ENCODE measurements at places on chromosomes 6 and 20.
A peak's percentile ranks its signal among the peaks of the same experiment; 100 is the strongest.

GRCh38 chr6:124872361-124873065 is 89.7 kb upstream of the RNF217 start:
- DNase-seq: peak; percentile 4

- DNase-seq: peak; percentile 52
Measured at GRCh38 chr20:37992802-37993409, 40.4 kb downstream of the TTI1 start.

DNA sequence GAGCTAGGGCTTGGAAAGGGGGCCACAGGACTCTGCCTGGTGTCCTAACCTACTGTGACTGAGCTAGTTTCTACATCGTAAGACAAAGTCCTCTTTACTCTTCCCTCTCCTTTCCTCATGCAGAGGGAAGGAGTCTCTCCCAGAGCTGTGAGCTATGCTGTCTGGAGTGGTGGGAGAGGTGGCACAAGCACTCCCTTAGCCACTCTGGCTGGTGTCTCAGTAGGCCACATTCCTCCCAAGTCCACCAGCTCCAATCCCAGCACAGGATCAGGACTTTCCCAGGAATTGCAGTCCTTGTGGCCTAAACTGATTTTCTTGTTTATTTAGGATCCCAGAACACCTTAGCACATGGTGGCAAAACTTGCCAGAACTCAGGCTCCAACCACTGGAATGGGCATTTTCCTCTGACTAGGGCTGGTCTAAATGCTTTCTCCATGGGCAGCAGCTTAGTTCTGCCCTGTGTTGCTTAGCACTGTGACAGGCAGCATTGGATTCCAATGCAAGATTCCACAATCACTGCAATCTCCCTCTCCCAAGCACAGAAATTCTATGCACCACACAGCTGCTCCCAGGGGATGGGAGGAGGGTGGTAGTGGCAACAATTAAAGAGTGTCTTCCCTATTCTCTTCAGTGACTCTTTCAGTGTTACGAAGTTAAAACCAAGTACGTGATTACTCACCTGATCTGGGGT is 733.3 kb downstream of the HACE1 start:
- DNase-seq: no peak

DNA sequence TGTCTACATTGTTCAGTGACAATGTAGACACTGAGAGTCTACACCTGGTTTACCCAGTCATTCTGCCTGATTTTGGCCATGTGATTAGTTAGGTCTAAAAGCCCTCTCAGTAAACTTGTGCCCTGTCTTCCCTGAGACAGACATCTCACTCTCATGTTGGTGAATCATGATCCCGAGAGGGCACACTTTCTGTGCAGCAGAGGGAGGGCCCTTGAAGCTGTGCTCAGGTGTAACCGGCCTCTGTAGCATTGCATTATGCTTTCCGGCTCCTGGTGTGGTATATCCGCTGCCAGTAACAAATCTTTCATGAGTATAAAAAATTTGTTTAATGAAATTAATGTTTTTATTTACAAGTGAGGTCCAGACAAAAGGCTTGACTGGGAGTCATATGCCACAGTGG is 85.0 kb downstream of the RALGAPA2 start:
- no peak for DNase-seq

DNA sequence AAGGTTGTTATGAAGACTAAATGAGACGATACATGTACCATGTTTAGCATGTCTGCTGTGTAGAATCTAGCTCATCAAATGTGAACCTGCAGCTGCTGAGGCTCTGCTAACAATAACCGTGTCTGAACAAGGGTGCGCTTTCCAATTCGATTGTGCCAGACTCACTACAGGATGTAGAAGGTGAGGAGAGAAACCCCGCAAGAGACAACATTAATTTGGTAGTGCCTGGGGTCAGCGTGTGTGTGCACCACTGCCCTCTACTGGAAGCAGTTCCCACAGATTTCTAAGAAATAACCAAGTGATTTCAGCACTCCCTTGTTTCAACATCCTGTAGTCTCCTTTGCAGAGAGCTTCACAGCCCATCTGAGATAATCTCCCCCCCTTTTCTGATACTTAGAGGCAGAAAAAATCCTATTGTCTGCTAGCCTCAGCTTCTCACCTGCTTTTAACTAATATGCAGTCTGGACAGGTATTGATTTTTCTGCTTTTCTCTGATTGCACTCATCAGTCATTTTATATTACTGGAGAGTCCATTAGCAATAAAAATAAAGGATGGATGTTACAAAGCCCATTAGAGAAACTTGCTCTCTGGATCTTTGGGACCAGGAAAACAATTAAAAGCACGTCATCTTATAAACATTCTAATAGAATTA is 96.7 kb upstream of the BACH2 start:
- DNase-seq: peak; percentile 72

- DNase-seq: no peak
Measured at GRCh38 chr20:56859039-56859800, 230.1 kb downstream of the TFAP2C start.

DNA sequence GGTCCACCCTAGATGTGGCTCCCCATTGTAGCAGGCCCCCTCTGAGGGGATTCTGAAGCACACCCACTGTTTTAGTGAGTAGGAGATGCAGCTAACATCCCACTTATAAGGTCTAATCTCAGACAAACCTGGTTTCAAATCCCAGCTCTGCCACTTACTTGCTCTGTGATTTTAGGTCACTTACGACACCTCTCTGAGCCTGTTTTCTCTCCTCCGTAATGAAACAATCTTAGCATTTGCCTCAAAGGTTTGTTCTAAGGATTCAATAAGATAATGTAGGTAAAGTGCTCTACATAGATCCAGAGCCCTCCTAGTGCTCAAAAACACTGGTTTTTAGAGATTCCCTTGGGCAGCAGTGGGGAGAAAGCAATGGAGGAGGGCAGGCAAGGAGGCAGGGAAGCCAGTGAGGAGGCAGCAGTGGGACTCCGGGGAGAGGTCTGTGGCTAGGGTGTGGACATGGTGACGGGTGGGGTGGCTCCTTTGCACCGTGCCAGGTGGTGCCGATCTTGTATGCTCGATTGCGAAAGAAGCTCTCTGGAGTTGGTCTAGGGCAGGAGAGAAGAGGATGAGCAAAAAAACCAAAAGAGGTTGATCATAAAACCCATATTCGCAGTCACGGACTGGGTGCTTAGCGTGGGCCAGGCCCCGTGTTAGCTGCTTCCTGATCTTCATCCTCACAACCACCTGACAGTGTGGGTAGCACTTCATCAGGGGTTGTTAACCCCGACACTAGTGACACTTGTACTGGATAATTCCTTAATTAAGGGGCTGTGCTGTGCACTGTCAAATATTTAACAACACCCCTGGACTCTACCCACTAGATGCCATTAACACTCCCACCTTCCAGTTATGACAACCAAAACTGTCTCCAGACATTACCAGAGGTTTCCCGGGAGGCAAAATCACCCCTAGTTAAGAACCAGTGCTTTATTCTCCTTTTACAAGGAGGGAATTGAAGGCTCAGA is 16.8 kb upstream of the PTGIS start:
- no peak for DNase-seq

GRCh38 chr6:33807606-33808005 is 3.8 kb upstream of the MLN start:
- DNase-seq: no peak

GRCh38 chr20:17525650-17526049 is 5.5 kb downstream of the BFSP1 start:
- DNase-seq: peak; percentile 63

DNA sequence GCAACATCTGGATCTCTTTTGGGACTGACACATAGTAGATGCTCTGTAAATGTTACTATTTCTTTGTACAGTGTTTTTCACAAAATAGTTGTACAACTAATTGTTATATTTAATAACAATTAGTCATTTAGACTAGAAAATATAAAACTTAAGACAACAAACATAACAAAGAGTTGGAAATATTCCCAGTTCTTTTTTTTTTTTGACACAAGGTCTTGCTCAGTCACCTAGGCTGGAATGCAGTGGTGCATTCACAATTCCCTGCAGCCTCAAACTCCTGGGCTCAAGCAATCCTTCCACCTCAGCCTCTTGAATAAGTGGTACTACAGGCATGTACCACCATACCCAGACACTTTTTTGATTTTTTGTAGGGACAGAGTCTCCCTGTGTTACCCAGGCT is 105.8 kb downstream of the UTRN start:
- no peak for DNase-seq

- DNase-seq: no peak
Measured at GRCh38 chr6:64721865-64722264, 985.2 kb downstream of the EYS start.

- DNase-seq: peak; percentile 71
Measured at GRCh38 chr6:125153391-125154117, at the start of gene TPD52L1. TSS of gene TPD52L1 (plus strand) at chr6:125153773. CDS start at chr6:125153952, 179 bp downstream.

- DNase-seq: no peak
Measured at GRCh38 chr20:63411898-63412631, 50.9 kb upstream of the CHRNA4 start.

DNA sequence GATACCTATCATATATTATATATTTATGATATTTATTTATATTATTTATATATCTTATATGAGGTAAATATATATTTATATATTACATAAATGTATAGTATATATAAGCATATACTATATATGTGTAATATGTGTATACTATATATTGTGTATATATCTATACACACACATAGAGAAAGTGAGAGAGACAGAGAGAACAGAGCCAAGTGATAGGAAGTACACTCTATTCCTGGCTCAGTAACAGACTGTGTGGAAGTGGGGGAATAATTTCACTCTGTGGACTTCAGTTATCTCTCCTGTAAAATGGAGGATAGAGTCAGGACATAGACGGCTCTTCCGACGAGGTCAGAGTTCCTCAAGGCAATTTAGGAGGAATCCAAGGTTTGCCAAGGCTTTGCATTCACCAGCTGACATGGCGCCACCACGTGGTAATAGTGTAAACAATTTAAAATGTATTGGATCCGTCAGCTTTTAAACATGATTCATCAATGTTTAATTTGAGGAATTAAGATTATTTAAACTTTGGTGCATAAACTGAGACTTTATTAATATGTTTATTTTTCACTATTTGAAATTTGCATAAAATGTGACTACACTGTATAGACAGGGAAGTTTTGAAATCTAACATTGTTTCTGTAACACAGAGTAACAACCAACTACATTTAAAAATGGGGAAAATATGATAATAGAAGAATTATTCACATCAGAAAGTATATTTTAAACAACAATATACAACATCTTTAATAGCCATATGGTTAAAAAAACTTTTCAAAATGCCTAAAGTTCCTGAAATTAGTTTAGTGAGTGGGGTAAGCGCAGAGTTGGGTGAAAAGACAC is 75.4 kb upstream of the TMEM244 start:
- DNase-seq: peak; percentile 65

- DNase-seq: no peak
Measured at GRCh38 chr6:73604020-73604419, 49.8 kb downstream of the SLC17A5 start.

GRCh38 chr6:134177753-134178160 is 125.3 kb upstream of the SLC2A12 start:
- DNase-seq: no peak

DNA sequence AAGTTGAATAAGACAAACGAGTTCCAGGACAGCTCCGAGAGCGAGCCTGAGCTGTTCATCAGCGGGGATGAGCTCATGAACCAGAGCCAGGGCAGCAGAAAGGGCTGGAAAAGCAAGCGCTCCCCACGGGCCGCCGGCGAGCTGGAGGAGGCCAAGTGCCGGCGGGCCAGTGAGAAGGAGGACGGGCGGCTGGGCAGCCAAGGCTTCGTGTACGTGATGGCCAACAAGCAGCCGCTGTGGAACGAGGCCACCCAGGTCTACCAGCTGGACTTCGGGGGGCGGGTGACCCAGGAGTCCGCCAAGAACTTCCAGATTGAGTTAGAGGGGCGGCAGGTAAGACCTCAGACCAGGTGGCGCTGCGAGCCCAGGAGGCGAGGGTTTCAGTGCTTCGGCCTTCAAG is 56.0 kb upstream of the TMEM181 start:
- DNase-seq: no peak

DNA sequence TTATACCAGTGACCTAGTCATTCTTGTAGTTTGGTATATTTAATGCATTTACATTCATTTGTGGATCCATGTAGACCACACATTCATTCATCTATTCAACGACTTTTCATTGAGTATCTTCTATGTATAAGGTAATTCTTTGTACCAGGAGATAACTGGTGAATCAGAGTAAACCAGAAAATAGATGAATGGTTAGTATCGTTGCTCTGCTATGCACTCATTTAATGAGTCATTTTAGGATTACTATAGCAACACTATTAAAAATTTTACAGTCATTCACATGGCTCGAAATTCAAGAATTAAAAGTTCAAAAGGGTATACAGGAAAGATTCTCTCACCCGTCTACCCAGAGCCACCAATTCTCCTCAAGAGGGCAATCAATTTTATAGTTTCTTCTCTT is 26.8 kb downstream of the DOK5 start:
- no peak for DNase-seq

DNA sequence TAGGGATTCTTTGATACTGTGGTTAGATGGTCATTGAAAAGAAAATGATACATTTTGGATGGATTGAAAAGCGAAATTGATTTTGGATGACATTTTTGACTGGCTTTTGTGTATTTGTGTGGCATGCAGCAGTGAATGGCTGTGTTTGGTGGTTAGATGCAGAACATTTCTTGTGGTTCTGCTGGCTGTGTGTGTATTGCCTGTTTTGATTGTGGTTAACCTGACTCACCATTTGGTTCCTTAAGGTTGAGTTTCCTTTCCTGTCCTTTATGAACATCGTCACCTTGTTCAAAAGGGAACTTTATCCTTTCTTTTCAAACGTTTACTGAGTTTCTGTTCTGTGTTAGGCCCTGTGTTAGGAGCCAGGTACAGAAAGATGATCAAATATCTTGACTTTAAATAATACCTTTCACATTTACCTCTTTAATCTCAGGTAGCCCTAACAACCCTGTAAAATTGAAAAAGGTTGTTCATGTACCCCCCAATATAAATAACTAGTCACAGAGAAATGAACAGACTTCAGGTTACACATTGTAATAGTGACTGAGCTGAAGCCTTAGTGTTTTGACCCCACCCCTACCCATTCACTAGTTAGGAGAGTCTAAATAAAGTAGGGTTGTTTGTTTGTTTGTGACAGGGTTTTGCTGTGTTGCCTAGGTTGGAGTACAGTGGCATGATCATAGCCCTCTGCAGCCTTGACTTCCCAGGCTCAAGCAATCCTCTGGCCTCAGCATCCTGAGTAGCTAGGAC is 23.8 kb downstream of the ANKS1A start:
- peak; percentile 76 for DNase-seq

GRCh38 chr6:139020689-139021088 is 7.9 kb upstream of the ABRACL start:
- no peak for DNase-seq

GRCh38 chr6:142301651-142302391 is at the start of gene ADGRG6:
TSS of gene ADGRG6 (plus strand) at chr6:142302007. CDS start at chr6:142302330, 323 bp downstream.
- DNase-seq: peak; percentile 67

- DNase-seq: no peak
Measured at GRCh38 chr6:37019065-37019450, 13.6 kb downstream of the FGD2 start.

- DNase-seq: no peak
Measured at GRCh38 chr20:19977373-19977770, 39.8 kb upstream of the NAA20 start.

GRCh38 chr6:35370124-35370741 is 27.9 kb downstream of the PPARD start:
- peak; percentile 81 for DNase-seq

GRCh38 chr6:170186006-170186935 is 104.6 kb downstream of the DLL1 start:
- DNase-seq: no peak
